ENCODE measurements at places on chromosomes 2 and 18. TPM values are rescaled to one million over a fixed set of nuclear protein-coding genes. Genes with fewer than 3 reads are reported as not detected.

Gene TMEM247
- total RNA-seq: not detected

Gene GALR1
- total RNA-seq: not detected

Gene SERPINB12
- total RNA-seq: not detected

Gene AQP12B
- not detected for total RNA-seq

Gene SERPINB3
- not detected for total RNA-seq

Gene TGFBRAP1
- 11.4 TPM for total RNA-seq

Gene SIX3
- 1.4 TPM for total RNA-seq

Gene PLA2R1
- total RNA-seq: 0.40 TPM

Gene ZNF892
- 3.1 TPM for total RNA-seq

Gene DHRS9
- not detected for total RNA-seq

Gene BBS5
- total RNA-seq: 0.38 TPM

Gene MZT2B
- total RNA-seq: 357 TPM

Gene REG1A
- not detected for total RNA-seq

Gene PLCD4
- 0.74 TPM for total RNA-seq

Gene GCG
- not detected for total RNA-seq

Gene CENPA
- 43.6 TPM for total RNA-seq

Gene FAM117B
- total RNA-seq: 8.8 TPM

Gene PROC
- 5.8 TPM for total RNA-seq

Gene DLX1
- not detected for total RNA-seq

Gene ASPRV1
- 0.30 TPM for total RNA-seq

Gene HAAO
- total RNA-seq: 0.73 TPM

Gene SCTR
- total RNA-seq: not detected

Gene MAB21L4
- total RNA-seq: 68.8 TPM

Gene IL36A
- not detected for total RNA-seq

Gene DCDC2C
- not detected for total RNA-seq

Gene PIEZO2
- not detected for total RNA-seq

Gene ACKR3
- 19.6 TPM for total RNA-seq

Gene VSNL1
- total RNA-seq: not detected

Gene RNPEPL1
- 125 TPM for total RNA-seq

Gene CD8A
- total RNA-seq: 0.28 TPM

Gene DSC2
- 13.9 TPM for total RNA-seq

Gene PCARE
- total RNA-seq: not detected

Gene NT5DC4
- total RNA-seq: 6.1 TPM

Gene ONECUT2
- total RNA-seq: 0.40 TPM

Gene PRKAG3
- not detected for total RNA-seq

Gene RIT2
- total RNA-seq: not detected

Gene ALK
- not detected for total RNA-seq

Gene NDUFB3
- 93.1 TPM for total RNA-seq
